ENCODE measurements at places on chromosomes 3 and 15. TPM values are rescaled to one million over a fixed set of nuclear protein-coding genes. Genes with fewer than 3 reads are reported as not detected.

The IREB2 gene
- polyA plus RNA-seq = 73.9 TPM

The STRA6 gene
- 35.4 TPM for polyA plus RNA-seq

The STXBP5L gene
- polyA plus RNA-seq = 0.15 TPM

The TM6SF1 gene
- polyA plus RNA-seq = 1.9 TPM

The HIGD2B gene
- polyA plus RNA-seq = not detected

DNA sequence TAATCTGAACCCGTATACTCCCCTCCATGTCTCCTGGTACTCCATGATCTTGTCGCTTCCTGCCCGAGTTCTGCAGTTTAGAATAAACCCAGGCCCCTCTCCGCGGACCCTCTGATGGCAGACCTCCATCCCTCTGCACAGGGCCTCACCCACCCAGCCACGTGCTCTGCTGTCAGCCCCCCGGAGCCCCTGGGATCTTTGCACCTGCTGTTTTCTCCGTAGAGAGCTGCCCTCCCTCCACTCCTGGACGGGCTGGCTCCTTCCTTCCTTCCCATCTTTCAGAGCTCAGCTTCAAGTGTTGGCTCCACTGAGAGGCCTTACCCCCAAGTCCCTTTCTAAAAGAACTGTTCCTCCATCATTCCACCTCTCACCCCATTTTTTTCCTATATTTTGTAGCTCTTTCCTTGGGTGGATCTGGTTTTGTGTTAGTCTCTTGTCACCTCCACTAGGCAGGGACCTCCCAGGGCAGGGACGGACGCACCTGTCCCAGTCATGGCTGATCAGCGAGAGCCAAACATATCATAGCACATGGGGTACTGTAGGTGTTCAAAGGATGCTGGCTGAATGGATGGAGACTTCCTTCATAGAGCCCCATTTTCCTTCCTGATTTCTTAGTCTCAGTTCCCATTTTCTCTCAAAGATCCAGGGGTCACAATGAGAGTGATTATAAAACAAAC lies 106.6 kb downstream of the VGLL4 start:
- DNase-seq = no peak

DNA sequence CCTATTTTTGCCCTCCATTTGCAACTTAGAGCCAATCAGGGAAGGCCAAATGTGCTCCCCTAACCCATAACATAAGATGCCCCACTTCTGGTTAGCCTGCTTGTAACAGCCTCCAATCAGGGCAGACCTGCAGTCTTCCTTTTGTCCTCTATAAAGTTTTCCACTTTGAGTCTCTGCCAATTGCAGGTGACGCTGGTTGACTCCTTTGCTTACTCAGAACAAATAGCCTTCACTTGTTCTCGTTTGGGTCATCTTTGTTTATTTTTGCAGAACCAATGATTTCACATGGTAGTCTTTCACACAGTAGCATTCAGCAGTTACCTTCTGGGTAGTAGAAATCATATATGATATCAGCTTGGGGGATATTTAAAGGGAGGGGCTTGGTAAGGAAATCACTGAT lies 225.6 kb downstream of the MINAR1 start:
- DNase-seq = no peak

- DNase-seq = peak; percentile 36
Observed at GRCh38 chr3:134029256-134029733, 430 bp downstream of the SLCO2A1 start.

GRCh38 chr15:26773067-26773877 lies 406 bp upstream of the GABRB3 start:
- DNase-seq = no peak

- no peak for DNase-seq
Observed at GRCh38 chr15:25242166-25242879, 196.5 kb downstream of the UBE3A start.

DNA sequence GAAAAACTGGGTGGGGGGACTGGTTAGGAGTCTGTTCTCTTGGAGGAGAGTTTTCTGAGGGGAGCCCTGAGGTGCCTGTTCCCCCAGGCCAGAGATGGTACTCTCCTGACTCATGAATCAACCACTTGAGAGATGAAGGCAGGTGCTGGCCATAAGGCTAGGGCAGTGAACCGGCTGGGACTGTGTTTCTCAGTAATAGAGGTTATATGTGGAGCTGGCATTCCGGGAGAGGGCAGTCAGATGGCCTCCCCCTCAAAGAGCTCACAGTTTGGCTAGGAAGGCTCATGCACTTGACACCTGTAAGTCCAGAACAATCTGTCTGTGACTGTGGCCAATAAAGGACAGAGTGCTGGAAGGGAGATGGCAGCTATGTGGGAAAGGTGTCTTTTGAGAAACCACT lies 10.0 kb upstream of the SCN10A start:
- DNase-seq = no peak

- DNase-seq = no peak
Observed at GRCh38 chr15:31332020-31332680, 5.5 kb downstream of the KLF13 start.

DNA sequence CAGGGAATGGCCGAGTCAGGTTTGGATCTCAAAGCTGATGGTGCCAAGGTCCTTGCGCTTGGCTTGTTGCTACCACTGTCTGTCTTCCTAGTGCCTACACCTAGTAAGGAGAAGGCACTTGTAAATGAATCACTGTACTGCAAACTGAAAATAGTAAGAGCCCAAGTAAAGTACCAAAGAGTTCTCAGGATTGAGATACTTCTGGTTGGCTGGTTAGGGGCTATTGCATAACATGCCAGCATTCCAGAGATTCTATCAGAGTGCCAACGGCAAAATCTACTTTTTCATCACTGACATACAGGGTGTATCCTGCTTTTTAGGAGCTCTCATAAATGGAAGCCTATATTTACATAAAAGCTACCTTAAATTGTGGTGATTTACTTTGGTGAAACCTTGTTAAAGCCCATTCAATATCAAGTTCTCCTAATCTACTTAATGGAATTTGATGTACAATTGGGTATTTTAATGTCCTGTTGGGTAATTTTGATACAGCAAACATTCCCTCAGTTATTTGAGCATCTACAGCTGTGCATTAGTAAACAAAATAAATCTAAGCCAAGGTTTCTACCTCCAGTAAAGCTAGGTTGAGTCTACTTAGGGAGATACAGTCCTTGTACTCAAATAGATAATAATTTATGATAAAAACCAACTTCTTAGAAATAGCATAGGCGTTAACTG lies 30.7 kb upstream of the CHD2 start:
- DNase-seq = no peak

- DNase-seq = no peak
Observed at GRCh38 chr3:174330303-174330702, 528.8 kb upstream of the NAALADL2 start.

GRCh38 chr3:50392101-50392715 lies 32.9 kb upstream of the TMEM115 start:
- no peak for DNase-seq

- DNase-seq = no peak
Observed at GRCh38 chr3:161637559-161637958, 141.0 kb downstream of the OTOL1 start.
